ENCODE measurements at places on chromosomes 6 and 20.

- no peak for DNase-seq
These were observed 288.1 kb upstream of the SUPT3H start for GRCh38 chr6:45665859-45666258.

GRCh38 chr6:96007663-96008062, 8.1 kb upstream of the FUT9 start:
- DNase-seq, result no peak

DNA sequence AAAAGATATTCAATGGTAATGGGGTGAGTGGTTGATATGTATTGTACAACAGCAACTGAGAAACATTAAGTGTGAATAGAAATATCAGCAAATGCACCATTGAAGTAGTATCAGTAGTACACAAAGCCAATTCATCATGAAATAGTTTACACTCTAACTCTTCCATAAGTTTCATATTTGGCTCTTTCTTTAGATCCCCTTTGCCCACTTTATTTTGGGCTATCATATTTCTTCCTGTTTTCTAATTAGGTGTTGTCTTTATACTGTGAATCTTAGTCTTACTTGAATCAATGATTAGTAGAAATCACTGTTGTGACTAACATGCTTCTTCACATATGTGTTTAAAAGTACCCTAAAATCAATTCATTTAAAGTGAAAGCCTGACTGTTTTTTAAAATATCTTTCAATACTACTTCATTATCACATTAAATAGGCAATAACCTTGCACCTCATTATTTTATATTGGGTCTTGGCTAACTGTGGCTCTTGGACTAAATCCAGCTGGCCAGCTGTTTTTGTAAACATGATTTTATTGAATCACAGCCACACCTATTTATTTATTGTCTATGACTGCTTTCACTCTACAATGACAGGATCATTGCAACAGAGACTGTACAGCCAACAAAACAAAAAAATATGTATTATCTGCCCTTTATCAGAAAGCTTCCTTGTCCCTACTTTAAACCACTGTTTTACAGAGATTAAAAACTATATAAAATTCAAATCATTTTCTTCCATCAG, 38.9 kb downstream of the EYS start:
- DNase-seq, result no peak

DNA sequence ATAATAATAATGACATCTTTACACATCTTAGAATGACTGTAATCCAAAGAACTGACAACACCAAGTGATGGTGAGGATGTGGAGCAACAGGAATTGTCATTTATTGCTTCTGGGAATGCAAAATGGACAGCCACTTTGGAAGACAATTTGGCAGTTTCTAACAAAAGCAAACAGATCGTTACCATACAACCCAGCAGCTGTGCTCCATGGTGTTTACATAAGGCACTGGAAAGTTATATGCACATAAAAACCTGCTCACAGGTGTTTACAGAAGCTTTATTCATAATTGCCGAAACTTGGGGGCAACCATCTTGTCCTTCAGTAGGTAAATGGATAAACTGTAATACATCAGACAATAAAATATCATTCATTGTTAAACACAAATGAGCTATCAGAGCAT, 18.3 kb upstream of the ASF1A start:
- DNase-seq, result no peak

DNA sequence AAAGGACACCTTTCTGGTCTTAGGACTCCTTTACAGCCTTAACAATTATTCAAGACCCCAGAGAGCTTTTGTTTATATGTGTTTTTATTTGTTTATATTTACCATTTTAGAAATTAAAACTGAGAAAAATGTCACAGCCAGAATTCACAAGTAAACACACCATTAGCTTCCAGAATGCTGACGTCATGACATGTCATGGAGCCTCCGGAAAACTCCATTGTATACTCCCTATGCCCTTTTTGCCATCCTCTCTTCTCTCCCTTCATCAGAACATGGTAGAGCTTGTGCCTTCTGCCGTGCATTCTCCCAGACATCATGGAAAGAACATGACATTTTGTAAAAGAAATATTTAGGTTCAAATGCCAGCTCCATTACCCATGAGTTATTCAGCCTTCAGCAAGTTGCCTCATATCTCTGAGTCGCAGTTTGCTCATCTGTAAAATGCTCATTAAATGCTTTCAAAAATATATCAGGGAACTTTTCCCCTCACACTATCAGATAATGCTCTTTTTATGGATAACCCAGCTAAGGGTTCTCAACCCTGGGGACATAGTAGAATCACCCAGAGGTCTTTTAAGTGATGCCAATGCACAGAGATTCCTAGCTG, 27.8 kb downstream of the TNFAIP3 start:
- no peak for DNase-seq

- no peak for DNase-seq
These were observed 953.3 kb upstream of the SLC35B3 start for GRCh38 chr6:9388596-9388995.

GRCh38 chr20:21083825-21084325, 22.3 kb downstream of the LINC00237 start:
- DNase-seq, result no peak

GRCh38 chr20:48856130-48856529, 28.3 kb upstream of the PREX1 start:
- DNase-seq, result no peak

GRCh38 chr6:23826572-23826971, 299.4 kb upstream of the NRSN1 start:
- DNase-seq, result no peak

DNA sequence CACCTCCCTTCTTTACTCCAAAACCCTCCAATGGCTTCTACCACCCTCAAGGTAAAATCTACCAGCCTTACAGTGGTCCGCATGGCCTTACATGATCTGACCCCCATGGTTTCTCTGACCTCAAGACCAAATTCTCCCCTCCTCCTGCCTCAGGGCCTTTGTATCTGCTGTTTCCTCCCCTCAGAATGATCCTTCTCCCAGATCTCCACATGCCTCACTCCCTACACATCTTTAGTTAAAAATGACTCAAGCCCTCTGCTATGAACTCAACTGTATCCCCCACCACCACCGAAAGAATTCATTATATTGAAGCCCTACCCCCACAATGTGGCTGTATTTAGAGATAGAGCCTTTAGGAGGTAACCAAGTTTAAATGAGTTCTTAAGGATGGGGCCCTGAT, 4.1 kb downstream of the SLC23A2 start:
- DNase-seq, result no peak

DNA sequence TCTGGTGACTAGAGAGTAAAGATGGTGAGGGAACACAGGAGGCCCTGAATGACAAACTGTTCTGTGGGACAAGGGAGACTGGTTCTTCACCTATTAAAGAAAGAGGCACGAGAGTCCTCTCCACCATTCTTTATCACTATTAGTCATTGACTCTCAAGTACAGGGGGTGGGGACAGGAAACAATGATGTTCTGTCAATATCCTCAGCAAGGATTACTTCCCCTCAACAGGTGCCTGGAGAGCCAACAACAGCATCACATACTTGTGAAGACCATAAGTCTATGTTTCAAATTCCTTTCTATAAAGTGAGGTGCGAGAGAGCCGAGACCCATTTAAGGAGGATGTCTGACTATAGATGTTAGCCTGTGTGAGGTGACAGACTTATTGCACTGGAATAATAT, 72.4 kb upstream of the TBC1D7 start:
- no peak for DNase-seq

DNA sequence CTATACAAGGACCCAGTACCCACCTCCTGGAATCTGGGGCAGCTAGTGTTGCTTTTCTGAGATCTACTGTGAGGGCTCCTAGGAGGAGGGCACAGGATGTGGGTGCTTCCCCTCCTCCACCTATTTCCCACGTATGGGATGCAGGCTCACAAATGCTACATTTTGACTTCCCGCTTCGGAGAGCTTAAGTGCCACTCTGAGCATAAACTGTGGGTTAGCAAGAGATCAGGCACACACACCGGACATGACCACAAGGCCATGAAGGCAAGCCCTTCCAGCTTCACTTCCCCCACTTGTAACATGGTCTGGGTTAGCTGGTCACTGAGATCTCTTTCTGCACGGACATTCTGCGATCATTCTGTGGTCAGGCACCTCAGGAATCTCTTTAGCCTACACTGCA, 15.7 kb upstream of the TGM3 start:
- no peak for DNase-seq
